ENCODE measurements at places on chromosomes 2 and 18. TPM values are rescaled to one million over a fixed set of nuclear protein-coding genes. Genes with fewer than 3 reads are reported as not detected.

DNA sequence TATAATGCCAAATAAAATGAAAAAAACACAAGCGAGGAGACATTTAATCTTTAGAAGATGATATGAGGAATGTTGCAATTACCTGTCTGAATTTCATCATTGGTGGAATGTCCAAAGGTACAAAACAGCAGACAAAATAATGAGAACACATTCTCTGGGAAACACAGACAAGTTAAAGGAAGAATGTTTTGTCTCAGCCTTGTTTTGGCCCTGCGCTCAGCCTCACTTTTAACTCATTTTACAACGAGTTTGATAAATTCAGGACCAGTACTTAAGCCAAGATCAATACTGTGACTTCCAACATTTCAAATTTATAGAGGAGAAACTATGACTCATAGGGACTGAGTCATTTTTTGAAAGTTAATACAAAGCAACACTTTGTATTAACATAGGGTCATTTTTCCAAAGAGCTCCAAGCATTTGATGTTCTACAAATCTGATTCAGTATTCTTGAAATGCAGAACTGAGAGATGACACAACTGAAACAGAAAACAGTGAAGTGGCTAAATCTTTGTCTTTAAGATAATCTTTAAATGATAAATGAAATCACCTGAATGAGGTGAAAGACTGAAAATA lies 833.2 kb upstream of the CHAC2 start:
- DNase-seq: no peak

- DNase-seq: no peak
These were observed 28.3 kb downstream of the KCNJ13 start for GRCh38 chr2:232748038-232748437.

DNA sequence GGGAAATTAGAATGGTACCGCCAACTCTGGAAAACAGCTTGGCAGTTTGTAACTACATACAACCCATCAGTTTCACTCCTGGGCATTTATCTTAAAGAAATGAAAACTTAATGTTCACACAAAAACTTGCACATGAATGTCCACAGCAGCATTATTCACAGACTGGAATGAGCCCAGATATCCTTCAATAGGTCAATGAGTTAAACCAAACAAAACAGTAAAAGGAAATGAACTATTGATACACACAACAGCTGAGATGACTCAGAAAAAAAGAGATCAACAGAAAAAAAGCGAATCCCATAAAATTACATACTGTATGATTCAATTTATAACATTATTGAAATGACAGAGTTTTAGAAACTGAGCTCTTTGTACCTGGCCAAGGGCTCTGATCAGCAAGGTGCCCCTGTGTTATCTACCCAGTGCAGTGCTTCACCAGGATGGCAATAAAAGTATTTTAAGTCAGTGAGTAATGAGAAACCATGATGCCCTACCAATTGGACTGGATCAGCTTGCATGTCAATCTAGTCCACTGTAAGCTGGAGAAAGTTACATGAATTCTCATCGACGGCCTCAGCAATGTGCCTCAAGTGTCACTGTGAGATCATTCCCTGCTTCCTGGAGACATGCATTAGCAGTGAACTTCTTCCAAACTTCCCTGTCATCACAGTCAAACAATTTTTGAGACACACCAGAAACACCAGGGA lies 21.9 kb downstream of the TMEM237 start:
- DNase-seq: no peak

DNA sequence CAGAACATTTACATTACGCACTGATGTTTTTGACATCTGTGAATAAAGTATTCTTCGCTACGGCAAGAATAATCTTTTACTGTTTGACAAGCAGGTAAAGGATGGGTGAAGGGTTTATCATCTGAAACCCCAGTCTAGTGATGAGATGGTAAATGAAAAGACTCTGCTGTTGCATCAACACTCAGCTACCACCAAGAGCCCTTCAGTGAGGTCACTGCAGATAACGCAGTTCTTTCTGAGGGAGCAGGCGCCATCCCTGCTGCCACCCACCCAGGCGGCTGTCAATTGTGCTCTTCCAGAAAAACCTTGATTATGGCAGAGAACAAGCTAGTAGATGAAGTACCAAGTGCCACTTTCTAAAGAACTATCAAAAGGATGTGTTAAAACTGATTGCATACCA lies 58.7 kb downstream of the ABCG8 start:
- DNase-seq: no peak

DNA sequence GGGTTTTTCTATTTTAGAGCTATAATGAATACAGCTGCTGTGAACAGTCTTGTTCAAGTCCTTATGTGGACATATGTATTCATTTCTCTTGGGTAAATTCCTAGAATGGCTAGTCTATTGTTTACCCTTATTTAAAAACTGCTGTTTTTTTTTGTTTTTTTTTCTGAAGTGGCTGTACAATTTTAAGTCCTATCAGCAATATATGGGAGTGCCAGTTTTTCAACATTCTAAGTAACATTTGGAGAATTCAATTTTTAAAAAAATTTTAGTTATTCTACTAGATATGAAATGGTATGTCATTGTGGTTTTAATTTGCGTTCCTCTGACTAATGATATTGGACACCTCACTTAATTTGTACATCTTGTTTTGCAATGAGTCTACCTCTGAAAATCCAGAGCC lies 349.7 kb downstream of the SATB2 start:
- DNase-seq: no peak

- DNase-seq: no peak
These were observed 286.2 kb downstream of the ZNF516 start for GRCh38 chr18:76208678-76209306.

- no peak for DNase-seq
These were observed 2.5 kb downstream of the PAX3 start for GRCh38 chr2:222296311-222296741.

- DNase-seq: peak; percentile 81
These were observed 4.2 kb upstream of the CNNM3 start for GRCh38 chr2:96811917-96812316.

GRCh38 chr18:61690418-61691138 lies 202.2 kb downstream of the RNF152 start:
- no peak for DNase-seq

DNA sequence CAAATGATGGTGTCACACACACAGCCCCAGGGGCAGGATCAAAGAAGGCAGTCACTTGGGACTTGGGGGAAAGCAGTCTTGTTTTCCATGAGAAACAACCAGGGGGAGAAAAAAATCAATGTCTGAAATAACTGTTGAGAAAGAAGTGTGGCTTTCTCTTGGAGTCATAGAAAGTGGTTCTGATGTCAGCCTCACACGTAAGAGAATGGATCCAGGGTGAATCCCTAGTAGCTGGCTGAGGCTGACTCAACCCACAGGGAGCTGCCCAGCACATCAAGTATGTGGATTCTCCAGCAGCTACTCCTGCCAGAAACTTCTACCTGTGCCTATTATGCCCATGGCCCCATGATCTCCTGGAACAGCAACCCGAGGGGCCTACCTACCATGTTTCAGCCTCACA lies 33.6 kb upstream of the ZBTB7C start:
- no peak for DNase-seq

DNA sequence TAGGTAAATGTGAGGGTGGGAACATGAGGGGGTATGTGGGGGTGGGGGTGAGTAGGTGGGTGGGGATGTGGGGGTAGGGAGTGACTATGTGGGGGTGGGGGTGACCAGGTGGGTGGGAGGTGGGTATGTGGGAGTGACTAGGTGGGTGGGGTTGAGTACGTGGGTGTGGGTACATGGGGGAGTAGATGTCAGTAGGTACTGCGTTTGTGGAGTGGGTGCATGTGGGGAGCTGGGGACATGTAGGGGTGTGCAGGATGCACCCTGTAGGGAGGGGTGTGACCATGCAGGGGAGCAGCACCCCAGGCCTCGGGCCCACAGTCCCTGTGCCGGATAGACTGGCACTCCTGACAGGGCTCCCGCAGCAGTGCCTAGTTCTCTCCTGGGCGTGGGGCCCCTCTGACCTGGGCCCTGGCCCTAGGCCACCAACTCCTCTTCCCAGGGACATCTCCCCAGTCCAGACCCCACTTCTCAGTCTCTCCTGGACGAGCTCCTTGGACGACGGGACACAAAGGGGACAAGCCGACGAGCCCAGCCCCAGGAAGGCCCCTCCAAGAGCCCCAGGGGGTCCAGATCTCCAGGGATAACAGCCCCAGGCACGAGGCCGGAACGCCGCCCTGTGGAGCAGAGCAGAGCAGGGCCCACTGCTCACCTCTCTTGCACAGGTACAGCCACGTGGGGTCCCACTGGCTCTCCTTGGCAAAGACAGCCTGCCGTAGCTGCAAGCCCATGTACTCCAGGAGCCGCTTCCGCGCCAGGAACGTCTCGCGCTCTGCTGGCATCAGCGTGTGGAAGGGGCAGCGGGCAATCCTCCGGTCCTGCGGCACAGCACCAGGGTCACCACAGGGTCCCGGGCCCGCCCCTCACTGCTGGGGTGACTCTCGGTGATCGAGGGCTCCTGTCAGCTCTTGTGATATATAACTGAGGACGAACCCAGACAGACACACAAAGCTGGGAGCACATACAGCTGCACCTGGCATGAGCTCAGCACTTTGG lies 58.2 kb downstream of the ANKMY1 start:
- no peak for DNase-seq

DNA sequence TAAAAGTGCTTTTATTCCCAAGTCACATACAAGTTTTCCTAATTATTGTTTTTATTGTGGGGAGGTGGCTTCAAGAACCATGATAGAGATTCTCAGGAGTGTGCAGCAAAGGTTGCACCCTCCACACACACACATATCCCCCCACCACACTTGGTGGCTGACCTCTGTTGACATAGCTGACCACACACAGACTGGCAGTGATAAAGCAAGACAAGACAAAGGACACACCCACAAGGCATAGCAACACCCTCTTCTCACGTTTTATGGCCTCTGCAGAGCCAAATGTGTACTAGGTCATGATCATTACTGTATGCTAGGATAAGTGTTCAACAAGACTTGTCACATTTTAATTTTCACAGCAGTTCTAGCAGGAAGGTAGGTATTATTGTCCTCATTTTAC lies 143.0 kb upstream of the EPC2 start:
- DNase-seq: no peak

- no peak for DNase-seq
These were observed 153.1 kb downstream of the FMNL2 start for GRCh38 chr2:152488075-152488474.

GRCh38 chr18:31741097-31741735 lies 19.5 kb downstream of the SLC25A52 start:
- DNase-seq: no peak

DNA sequence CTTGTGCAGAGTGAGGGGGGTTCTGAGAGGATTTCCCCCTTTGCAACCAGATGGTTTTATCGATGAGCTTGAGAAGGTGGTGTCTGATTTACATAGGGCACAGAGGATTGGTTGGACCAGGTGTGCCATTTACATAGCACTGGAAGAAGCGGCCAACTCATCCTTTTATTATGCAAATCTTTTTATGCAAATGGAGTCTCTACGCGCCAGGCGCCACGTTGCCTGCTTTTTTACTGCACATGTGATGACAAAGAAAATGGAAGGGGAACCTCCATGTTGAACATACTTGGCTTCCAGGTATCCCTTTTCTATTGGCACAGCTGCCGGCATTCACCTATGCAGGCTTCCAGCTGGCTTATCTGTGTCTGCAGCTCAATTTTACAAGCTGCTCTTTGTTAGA lies 18.4 kb upstream of the TXNL4A start:
- DNase-seq: no peak

IL18RAP gene
- 0.30 TPM for total RNA-seq

CHAC2 gene
- total RNA-seq: 4.0 TPM

ABCB11 gene
- 0.13 TPM for total RNA-seq

OR6B2 gene
- total RNA-seq: not detected

SPP2 gene
- total RNA-seq: not detected

TEKT4 gene
- not detected for total RNA-seq

Data from Right ventricle myocardium superior (tissue), 1 donor.